ENCODE measurements at places on chromosomes 5 and 9.

GRCh38 chr9:111759762-111760639 lies 34.7 kb downstream of the SHOC1 start:
- DNase-seq: peak; percentile 51

GRCh38 chr5:10625700-10626472 lies 62.0 kb downstream of the ANKRD33B start:
- DNase-seq: no peak

DNA sequence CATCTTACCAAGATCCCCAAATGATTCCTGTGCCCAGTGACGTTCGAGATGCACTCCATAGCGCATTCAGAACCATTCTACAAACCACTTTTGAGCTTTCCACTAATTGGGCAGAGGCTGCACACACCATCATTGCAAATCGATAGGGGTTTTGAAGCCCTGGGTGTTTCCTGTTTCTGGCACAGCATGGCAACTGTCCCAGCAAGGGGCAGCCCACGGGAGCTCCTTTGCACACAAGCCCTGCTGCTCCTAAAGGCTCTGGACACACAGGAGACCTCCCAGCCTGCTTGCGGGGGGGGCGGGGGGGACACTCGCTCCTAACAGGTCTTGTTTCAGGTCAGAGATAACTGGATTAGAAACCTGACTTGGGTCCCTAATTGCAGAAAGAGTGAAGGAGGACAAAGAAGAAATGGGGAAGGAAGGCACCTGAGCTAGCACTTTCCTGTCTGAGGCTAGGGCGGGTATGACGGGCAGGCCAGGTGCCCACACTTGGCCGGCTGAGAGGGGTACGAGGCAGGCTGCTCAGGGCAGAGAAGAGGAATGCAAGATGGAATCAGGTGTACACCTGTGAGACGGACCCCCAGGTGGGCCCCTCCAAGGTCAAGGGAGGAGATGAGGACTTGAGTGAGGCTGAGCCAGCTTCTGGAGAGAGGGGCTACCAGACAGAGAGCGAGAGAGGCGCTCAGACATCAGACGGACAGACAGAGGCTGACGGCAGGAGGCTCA lies 820 bp downstream of the FBP1 start:
- no peak for DNase-seq

GRCh38 chr5:156755421-156756087 lies 94.5 kb upstream of the PPP1R2B start:
- no peak for DNase-seq

DNA sequence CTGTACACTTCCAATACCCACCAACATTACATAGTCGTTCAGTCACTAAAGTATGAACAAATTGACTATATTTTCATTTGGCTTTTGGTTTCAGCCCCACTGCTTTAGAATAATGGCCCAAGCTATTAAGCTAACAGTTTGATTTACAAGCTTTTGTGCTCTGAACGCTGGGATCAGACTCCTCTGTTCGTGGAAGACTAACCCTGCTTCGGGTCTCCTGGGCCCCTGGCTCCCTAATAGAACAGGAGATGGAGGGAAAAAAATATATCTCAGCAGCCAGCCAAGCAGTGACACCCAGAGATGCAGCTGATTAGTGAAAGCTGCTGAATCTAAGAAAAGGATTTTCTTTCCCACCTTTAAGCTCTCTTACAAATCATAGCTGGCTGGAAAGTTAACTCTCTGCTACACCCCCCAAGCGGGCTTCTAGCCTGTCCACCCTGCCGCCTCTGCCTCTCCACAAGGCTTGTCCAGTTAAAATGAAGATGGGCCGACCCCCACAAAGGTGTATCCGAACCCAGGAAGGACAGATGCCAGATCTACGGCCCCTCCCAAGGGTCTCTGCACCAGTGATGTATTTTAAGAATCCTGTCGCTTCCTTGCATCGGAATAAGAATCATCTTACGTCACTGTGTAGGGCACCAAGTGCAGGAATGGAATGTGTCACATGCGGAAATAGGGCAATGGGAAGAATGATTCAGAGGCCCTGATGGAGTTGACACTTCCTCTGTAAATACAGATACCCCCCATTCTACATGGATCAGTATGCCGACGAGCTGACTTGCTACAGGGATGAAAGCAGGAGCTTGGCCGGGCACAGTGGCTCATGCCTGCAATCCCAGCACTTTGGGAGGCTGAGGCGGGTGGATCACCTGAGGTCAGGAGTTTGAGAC lies 33.4 kb upstream of the BARHL1 start:
- no peak for DNase-seq

DNA sequence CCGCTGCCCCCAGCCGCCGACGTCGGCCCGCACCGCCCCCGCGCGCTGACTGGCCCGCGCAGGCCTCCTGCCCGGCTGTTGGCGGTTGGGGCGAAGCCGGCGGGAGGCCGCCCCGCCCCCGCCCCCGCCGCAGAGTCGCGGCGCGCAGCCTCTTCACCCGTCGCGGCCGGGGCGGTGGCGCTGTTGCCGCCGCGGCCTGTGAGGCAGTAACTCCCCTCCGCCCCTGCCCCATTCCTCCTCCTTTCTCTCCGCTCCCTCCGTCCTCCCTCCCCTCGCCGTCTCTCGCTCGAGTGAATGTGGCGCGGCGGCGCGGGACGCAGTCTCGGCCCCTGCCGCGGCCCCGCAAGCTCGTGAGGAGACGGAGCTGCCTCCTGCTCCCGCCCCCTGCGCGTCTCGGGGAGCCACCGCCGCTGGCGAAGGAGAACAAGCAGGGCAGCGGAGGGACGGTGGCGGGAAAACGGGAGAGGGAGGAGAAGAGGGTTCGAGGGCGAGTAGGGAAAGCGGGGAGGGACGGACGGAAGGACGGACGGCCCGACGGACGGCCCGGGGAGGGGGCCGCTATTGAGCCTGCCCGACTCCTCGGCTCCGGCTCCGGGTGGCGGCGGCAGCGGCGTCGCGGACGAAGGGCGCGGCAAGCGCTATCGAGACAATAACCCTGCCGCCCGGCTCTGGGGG lies 637 bp upstream of the ERBIN start:
- DNase-seq: peak; percentile 59

GRCh38 chr5:176507911-176508310 lies 29.3 kb downstream of the RNF44 start:
- no peak for DNase-seq

- no peak for DNase-seq
Measured at GRCh38 chr9:96660692-96661248, 5.7 kb upstream of the PRXL2C start.

GRCh38 chr5:148201151-148201550 lies 1.7 kb upstream of the SPINK6 start:
- no peak for DNase-seq

- DNase-seq: no peak
Measured at GRCh38 chr9:90995516-90995915, 193.9 kb downstream of the SYK start.

- DNase-seq: peak; percentile 46
Measured at GRCh38 chr5:176365351-176366231, at the start of gene ARL10. Gene ARL10, plus strand, starts transcription at chr5:176365487. Its CDS starts 77 bp downstream, at chr5:176365564.

DNA sequence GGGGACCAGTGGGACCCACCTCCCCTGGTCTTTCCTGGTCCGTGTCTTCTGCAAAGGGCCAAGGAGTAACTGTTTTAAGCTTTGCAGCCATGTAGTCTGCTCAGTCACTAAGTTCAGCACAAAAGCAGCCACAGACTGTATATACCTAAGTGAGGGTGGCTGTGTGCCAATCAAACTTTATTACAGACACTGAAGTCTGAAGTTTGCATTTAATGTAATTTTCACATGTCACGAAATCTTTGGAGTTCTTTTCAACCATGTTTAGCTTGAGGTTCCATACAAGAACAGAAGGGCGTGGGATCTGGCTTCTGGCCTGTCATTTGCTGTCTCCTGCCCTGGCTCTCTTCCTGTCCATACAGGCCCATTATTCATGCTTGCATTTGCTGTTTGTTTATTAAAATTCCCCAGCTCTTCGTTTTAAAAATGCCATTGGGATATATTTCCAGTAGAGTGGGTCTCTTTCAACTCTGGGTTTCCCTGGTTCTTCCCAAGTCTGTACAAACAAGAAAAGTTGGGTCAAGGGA lies 64.2 kb upstream of the ECM2 start:
- DNase-seq: no peak

DNA sequence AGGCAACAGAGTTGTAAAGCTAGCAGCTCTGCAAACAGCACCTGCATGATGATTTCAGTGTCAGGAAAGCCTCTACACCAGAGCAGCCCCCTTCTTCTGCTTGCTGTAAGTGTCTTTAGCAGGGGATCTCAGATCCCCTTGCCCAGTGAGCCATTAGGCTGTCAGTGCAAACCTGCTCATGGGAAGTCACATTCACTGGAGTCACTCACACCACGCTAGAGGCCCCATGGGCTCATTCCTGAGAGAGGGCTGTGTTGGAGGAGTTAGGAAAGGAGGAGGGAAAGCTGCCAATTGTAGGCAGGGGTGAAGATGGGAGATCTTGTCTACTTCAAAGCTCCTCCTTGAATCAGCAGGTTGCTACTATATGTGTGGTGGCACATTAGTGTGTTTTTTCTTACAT lies 275.2 kb downstream of the SMARCA2 start:
- DNase-seq: no peak

DNA sequence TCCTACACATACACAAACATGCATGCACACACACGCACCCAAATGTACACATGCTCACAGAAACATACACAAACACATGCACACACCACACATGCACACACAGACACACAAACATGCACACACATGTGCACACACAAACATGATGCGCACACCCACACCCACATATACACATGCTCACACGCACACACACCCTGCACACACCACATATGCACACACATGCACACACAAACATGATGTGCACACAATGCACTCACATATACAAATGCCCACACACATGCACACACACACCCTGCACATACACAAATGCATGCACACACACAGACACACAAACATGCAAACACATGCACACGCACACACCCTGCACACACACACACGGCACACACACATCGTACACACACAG lies 7.3 kb upstream of the IER5L start:
- no peak for DNase-seq

DNA sequence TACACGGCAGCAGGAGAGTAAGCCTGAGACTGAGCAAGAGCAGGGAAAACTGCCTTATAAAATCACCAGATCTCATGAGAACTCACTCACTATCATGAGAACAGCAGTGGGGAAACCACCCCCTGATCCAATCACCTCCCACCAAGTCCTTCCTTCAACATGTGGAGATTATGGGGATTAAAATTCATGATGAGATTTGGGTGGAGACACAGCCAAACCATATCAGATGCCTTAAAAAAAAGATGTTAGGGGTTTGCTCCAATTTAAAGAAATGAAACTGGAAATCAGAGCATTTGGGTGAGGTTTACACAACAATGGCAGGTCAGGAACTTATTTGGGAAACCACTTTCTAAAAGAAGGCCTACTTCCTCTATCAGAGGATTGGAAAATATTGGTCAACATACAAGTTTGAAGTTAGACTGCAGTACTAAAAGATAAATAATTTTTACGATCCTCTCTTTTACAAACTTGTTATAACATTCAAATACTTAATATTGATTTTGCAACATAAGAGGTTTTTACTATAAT lies 105.1 kb downstream of the FBN2 start:
- no peak for DNase-seq

GRCh38 chr5:39469176-39469575 lies 44.4 kb upstream of the DAB2 start:
- DNase-seq: no peak

DNA sequence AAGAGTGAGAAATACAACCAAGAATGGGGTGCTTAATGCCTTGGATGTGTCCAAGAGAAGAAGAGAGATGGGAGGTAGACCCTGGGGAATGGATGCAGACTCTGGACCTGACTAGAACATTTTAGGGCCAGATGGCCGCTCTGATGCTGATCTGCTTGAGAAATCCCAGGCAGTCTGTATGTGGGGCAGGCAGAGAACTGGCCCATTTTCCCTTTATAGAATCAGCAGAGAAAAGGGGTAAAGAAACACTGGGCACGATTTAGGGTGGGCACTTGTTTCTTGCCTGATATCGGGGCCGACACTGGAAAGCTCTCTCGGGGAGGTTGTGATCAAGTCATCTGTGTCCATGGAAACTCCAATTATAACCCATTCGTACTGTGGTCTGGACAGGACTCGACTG lies 118.5 kb upstream of the FSTL4 start:
- no peak for DNase-seq

GRCh38 chr9:115777610-115778009 lies 376.0 kb upstream of the PAPPA start:
- DNase-seq: no peak

DNA sequence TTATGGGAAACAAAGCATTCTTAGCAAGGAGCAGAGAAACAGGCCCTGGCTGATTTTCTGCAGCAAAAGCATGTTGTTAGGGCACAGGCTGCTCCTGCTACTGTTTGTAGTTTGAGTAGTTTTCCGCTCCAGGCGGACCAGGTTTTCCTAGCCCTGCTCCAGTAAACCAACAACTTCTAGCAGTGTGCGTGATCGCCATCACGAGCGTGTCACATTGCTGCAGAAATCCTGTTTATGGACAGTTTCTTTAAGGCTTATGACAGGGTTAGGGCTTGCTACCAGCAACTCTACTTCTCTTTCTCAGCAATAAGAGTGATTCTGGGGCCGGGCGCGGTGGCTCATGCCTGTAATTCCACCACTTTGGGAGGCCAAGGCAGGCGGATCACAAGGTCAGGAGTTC lies 803.9 kb upstream of the CDH10 start:
- no peak for DNase-seq

GRCh38 chr5:123549256-123549904 lies 37.4 kb downstream of the CSNK1G3 start:
- no peak for DNase-seq

GRCh38 chr5:44278469-44278868 lies 110.8 kb downstream of the FGF10 start:
- DNase-seq: no peak

DNA sequence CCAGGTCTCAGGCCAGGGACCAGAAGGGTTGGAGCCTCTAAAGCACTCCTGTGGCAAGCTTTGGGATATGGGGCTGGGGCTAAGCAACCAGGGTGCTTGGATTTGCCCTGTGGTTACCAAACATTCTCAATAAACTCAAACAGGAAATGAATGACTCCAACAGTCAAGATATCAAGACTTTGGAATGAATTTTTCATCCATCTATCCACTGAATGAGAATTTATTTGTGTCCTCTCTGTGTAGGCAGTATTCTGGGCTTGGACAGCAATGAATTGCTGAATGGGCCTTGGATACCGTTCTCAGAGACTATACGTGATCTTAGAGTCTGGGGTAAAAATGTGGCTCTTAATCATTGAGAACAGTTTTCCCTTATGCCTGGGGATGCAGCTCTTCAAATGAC lies 212.5 kb downstream of the DAB2IP start:
- no peak for DNase-seq

DNA sequence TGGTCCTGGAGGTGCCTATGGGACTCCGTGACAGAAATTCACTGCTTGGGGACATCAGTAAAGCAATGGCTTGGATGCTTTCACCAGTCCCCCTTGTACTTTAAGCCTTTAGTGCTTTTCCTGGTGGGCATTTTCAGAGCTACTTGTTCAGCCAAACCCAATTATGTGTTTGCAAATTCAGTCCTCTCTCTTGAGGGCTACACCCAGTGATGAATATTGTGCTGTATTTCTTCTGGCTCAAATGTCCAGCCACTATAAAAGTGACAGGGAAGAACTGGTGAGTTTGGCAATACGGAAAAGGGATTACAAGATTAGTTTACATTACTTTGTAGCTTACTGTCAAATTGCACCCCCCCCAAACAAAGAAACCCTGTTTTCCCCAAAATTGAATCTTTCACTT lies 4.5 kb downstream of the THBS4 start:
- no peak for DNase-seq

Measured in stimulated activated CD4-positive, alpha-beta T cell treated with anti-CD3 and anti-CD28 coated beads, Interleukin-2, amount 100 ng/mL, for 48 hours (primary cell).